Motor neuron (in vitro differentiated cells): ENCODE measurements at places on chromosomes 5 and 9.

- no peak for ATAC-seq
These were observed 17.8 kb upstream of the SLC12A7 start for GRCh38 chr5:1129711-1130055.

DNA sequence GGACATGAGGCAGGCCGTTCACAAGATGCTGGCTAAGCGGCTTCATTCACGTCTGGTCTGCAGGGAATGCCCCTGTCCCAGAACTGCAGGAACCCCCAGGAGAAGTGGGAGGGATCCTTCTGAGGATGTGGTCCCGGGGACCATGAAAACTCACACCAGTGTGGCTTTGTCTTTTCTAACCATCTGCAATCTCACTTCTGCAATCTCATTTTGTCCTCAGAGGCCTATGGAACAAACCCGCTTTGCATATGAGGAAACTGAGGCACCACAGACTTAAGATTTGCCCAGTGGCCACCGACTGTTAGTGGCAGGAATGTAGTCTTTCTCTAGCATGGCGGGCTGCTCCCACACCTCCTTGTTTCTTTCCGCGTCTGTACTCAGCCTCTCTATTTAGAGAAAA, 6.9 kb downstream of the CXCL14 start:
- ATAC-seq, result no peak

GRCh38 chr9:90156318-90156717, 486.3 kb downstream of the DIRAS2 start:
- no peak for ATAC-seq

DNA sequence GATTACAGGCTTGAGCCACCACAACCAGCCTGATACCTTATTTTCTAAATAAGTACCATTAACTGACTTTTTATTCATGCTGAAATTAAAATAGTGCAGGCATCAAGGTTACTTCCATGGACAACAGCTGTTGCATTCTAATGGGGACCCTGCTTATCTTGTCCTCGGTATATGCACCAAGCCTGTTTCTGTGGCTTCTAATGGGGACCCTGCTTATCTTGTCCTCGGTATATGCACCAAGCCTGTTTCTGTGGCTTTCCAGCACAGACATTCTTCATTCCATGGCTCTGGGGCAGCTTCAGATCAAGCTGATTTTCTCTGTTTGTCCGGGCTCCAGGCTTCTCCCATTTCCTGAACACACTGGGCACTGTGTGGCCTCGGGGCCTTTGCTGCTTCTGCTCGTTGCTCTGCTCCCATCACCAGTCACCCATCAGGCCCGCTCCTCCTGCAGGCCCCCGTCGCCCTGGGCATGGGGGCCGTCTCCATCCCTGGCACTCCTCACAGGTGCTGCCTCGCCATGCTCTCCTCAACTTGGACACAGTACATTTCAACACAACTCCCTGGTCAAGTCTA, 30.7 kb downstream of the ZNF354A start:
- ATAC-seq, result no peak

DNA sequence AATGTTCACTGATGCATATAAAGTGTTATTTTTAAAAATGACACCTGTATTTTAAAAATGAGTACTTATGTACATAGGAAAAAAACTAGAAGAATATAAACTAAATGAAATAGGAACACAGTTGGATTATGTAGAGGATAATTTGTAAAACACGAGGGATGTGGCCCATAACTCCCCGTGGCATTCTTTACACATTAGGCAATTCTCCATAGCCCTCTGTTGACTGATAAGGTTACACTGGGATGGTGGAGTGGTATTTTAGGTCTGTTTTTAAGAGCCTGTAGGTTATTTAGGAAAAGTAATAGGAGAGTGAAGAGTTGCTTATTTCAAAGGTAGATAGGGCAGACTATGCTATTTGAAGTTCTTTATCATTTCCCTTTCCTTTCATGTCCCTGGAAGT, 1.8 kb downstream of the CAVIN4 start:
- ATAC-seq, result no peak

DNA sequence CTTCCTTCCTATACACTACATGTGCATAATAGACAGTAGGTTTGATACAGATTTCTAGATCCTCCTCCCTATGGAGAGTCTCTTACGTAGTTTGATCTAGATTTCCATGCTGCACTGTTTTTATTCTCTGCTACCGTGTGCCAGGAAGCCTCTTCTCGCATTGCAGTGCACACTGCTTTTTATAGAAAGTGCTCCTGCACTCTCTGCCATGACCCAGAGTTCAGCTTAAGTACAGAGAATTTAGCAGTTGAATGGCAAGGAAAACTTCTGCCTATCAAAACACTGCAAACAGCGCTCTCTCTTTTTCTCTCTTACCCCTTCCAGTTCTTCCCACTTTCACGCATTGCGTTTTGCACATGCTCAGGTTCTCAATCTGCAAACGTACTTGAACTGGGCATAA, 187.4 kb downstream of the ARHGAP26 start:
- ATAC-seq, result no peak

- no peak for ATAC-seq
These were observed 7.8 kb downstream of the TOR1B start for GRCh38 chr9:129810788-129811187.

DNA sequence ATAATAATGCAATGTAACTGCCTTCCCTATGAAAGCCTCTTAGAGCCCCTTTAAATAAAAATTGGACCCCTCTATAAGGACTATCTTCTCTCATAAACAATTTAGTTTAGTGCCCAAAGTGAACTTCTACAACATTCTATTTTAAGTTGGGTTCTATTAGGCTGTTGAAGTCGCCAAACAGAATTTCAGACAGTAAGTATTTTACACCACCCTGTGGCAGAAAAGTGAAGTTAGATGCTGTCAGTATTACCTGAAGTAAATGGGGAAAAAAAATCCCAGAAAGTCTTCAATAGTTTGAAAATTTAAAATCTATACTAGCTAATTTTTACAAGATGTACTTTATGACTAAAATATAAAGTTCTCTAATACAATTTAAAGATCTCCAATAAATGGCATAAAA, 29.5 kb downstream of the CAAP1 start:
- no peak for ATAC-seq

DNA sequence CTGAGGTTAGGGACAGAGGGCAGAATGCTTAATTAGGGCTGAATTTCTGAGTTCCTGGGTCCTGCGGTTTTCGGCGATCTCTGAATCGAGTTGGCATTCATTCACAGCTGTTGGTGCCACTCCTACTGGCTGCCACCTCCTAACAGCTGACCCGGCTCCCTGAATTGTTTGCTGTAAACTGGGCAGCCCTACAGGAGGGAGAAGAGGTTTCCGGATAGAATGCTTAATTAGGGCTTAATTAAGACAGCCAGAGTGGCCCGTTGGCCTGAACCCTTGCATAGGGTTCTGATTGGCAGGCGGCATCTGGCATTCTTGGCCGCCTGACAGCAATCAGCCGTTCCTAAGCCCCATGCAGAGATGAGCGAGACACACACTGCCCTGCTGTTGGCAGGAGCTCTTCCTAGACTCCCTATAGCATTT, 25.7 kb downstream of the FRMPD1 start:
- ATAC-seq, result peak; percentile 71

GRCh38 chr5:140926443-140927227, 536 bp downstream of the PCDHAC1 start:
- peak; percentile 98 for ATAC-seq

GRCh38 chr9:99391937-99392594, 170.0 kb downstream of the SEC61B start:
- no peak for ATAC-seq

- ATAC-seq, result no peak
These were observed 3.0 kb downstream of the GRK6 start for GRCh38 chr5:177429248-177430040.

DNA sequence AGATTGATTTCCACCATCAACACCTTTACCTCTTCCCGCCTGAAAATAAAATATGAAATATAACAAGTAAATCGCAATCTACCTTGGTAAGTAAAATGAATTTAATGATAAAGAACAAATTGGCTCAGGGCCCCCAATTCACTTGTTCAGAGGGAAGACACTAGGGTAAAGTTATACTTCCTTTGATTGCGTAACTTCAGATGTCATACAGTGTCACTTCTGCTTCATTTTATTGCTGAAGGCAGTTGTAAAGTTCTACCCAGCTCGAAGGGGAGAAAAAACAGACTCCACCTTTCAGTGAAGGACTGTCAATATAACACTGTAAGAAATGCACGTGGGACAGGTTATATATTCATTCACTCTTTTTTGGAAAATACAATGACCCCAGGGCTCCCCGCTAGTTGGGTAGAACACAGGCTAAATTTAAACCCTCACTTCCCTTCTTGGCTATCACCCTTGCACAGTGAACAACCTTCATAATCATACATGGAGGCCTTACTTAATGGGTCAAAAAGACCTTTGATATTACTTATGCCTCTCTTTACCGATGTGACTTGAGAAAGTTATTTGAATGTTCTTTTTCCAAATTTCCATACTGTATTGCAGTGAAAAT, 848.8 kb downstream of the MAT2B start:
- no peak for ATAC-seq

GRCh38 chr9:17453751-17454150, 125.1 kb upstream of the SH3GL2 start:
- no peak for ATAC-seq

DNA sequence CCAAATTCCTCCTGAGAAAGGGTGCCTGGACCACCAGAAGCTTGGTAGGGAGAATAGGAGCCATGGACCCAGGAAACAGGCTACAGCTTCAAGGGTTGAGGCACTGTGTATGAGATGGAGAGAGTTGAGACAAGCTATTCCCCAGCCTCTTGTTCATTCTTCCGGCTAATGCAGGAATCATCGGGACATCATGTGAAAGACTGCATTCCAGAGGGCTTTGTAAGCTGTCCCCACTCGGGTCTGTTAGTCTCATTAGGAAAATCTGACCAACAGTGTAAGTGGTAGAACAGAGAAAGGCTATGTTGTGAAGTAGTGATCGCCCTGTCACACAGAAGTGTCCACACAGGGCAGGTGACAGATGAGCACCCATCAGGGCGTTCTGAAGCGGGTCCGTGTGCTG, 81.4 kb downstream of the GABBR2 start:
- no peak for ATAC-seq

DNA sequence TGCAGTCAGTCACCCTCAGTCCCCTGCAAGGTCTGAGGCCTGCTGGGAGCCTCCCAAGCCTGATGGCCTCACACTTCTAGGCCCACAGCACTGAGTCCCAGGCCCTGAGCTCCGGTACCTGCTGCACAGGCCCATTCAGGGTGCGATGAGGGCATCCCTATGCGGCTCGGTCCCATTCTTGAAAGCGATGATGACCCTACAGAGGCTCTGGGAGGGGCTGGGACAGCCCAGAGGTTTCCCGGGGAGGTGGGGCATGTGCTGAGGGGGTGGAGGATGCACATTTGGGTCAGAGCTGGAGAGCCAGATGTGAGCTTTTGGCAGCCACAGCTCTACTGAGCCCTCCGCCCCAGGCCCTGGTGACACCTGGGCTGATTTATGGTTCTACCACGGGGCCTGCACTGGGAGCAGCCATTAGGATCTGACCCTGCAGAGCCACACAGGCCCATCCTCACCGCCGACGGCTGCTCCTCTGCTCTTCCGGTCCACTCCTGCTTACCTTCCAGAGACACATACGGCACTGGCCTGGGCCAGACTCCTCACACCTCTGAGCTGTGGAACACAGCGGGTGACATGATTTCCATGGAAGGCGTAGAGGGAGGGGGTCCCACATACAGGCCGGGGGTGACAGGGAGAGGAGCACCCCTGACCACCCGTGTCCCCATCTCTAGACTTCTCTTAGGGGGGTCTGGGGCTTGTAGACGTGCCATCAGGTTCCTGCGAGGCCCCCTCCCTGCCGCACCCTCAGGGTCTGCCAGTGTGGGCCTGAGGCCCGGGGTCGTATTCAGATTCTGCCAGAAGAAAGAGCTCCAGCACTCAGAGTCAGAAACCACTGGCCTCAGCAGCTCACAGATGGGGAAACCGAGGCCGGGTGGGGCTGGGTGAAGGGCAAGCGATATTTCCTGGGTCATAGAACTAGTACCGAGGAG, 53.4 kb downstream of the COL23A1 start:
- ATAC-seq, result peak; percentile 82

GRCh38 chr5:169803077-169803981, 166.3 kb downstream of the DOCK2 start:
- ATAC-seq, result no peak

DNA sequence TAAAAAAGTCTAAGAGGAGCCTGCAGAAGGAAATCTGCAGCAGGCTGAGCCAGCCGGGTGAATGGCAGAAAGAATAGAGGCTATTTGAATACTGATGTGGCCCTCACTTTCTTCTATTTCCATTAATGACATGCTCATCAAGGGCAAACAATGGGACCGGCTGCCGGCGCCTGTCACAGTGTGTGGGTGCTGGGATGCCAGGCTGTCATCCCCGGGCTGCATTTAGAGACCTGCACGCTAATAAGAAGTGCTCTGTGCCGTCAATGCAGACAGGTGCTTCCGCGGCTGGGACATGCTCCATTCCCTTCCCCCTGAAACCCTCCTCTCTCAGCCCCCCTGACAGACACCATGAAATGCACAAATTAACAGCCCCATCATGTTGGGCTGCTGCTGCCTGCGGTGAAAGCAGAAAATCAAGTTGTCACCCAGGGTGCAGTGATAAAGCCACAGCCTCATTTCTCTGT, 217.7 kb upstream of the TBCA start:
- no peak for ATAC-seq

GRCh38 chr5:19258686-19259085, 729.3 kb downstream of the CDH18 start:
- no peak for ATAC-seq

DNA sequence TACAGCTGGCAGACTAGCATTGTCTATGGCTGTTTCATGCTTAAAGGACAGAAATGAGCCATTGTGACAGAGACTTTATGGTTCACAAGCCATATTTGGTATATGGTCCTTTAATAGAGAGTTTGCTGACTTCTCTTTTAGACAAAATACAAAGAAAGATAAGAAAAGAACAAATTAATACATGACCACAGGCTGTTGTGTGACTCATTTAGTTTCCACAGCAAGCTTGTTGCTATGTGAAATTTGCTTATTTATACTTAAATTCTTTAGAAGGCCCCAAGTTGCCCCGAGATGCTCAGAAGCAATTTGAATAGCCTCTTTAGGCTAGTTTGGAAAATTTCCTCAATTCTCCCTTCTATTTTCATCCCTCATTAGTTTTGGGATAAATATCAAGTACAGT, 315.3 kb upstream of the RPS23 start:
- no peak for ATAC-seq

DNA sequence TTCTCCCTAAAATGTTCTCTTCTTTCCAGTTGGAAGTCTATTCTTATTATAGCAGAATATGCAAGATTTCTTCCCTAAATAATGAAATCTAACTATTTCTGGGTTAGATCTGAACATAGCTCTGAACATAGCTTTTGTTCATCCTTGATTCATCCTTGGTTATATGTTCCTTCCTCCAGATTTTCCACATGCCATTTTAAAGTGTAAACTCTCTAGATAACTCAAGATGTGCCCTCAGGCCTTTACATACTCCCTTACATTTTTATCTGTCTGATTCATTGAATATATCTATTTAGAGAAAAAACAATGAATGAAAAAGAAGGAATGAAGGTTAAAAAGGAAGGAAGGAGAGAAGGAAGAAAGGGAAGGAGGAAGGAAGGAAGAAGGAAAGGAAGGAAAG, 100.9 kb downstream of the FBXO38 start:
- no peak for ATAC-seq

GRCh38 chr5:50401336-50401735, 39.8 kb downstream of the EMB start:
- ATAC-seq, result no peak

GRCh38 chr5:6115852-6116251, 262.5 kb downstream of the MED10 start:
- ATAC-seq, result no peak

GRCh38 chr9:127545196-127546124, 66.6 kb upstream of the STXBP1 start:
- peak; percentile 65 for ATAC-seq
